Glutamatergic neuron (in vitro differentiated cells): ENCODE measurements at places on chromosomes 7 and 10. TPM values are rescaled to one million over a fixed set of nuclear protein-coding genes. Genes with fewer than 3 reads are reported as not detected.
A peak's percentile ranks its signal among the peaks of the same experiment; 100 is the strongest.

DNA sequence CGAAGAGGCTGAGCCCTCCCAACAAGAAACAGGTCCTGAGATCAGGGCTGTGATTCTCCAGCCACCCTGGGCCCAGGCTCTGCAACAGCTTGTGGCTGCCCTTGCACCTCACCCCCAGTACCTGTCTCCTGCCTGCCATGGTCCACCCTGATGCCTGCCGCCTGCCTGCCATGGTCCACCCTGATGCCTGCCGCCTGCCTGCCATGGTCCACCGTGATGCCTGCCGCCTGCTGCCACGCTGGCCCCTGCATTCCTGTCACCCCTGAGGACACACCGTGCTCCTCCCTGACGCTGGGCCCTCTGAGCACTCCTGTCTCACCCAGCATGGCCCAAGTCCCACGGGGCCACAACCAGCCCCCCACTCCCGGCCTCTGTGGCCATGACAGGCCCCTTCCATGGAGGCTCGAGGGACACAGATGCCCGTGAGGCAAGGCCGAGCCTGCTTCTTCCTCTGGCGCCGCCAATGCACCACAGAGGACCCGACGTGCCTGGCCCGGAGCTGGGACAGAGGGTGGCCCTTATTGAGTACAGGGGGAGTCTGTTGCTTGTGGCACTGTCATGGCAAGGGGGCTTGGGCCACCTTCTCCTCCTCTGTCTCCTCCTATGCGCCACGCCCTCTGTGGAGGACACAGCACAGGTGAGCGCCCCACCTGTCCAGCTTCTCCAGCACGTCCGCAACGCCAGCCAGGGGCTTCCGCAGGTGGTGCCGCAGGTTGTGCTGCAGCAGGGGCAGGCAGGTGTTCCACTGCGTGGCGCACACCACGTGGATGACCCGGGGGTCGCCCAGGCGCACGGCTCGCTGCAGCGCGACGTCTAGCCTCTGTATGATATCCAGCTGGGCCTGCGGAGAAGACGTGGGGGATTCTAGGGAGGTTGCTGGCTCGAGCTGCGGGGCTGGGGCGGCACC, 18.1 kb downstream of the CFAP46 start:
- no peaks in the 10 kb centered on the region for H3K4me1 ChIP-seq
- no peak overlapping the region for H3K27ac ChIP-seq
- DNase-seq: peak; percentile 11
- peaks cover under 1% of the 10 kb centered on the region for H3K36me3 ChIP-seq

DNA sequence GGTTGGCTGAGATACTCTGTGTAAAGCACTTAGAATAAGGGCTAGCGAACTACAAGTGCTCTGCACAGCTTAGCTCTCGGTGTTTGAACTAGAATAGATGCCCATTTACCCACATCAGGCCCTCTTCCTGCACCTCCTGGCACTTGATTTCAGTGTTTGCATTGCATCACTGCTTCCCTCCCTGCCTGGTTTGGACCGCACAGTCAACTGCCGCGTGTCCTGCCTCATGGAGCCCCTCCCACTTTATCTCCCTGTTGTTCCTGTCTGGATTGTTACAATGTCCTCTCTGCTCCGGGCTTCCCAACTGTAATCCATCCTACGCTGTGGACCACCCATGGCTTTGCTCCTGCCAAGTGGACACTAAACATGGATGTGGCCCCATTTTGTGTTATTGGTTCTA, 2.3 kb downstream of the FAM107B start:
- H3K4me1 ChIP-seq: no peaks in the 10 kb centered on the region
- DNase-seq: no peak
- H3K4me3 ChIP-seq: no peak overlapping the region
- H3K27ac ChIP-seq: no peak overlapping the region
- H3K36me3 ChIP-seq: peaks cover 10% of the 10 kb centered on the region
- H3K27me3 ChIP-seq: no peaks in the 10 kb centered on the region

- no peak for DNase-seq
- no peak overlapping the region for H3K4me3 ChIP-seq
- peaks cover 20% of the 10 kb centered on the region for H3K36me3 ChIP-seq
- H3K27me3 ChIP-seq: peaks cover 7% of the 10 kb centered on the region
Observed at GRCh38 chr7:1959305-1959704, 273.4 kb downstream of the MAD1L1 start.

DNA sequence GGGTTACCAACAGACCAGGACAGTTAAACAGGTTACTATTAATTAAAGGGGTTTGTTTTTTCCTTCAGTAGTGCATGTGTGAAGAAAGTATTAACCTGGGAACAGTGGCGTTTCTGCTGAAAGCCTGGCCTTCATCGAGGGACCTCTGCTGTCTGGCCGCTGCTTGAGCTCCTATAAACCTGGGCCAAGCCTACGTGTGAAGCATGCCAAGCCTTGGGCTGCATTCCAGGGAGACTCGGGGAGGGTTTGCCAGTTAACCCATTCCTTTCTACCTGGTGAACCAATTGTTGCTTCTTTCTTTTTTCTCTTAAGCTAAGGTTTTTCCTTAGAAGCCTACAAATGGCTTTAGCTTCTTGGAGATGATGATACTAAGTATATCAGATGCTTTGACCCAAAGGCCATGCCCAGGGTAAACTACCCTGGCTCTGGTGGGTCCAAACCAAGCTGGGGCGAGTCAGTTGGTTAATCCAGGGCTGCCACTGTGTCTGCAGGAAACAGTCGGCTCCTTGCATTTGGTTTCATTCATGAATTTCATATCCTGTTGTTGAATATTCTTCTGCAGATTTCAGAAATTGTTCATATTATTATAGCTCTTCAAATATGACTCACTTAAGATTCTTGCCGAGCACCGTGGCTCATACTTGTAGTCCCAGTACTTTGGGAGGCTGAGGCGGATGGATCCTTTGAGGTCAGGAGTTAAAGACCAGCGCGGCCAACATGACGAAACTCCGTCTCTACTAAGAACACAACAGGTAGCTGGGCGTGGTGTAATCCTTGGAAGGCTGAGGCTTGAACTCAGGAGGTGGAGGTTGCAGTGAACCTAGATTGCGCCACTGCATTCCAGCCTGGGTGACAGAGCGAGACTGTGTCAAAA, 23.8 kb downstream of the PFKP start:
- H3K4me1 ChIP-seq: no peaks in the 10 kb centered on the region
- H3K27ac ChIP-seq: no peak overlapping the region
- no peaks in the 10 kb centered on the region for H3K36me3 ChIP-seq
- H3K4me3 ChIP-seq: no peak overlapping the region
- no peaks in the 10 kb centered on the region for H3K27me3 ChIP-seq

PNLIPRP2 gene
- total RNA-seq: not detected

DNA sequence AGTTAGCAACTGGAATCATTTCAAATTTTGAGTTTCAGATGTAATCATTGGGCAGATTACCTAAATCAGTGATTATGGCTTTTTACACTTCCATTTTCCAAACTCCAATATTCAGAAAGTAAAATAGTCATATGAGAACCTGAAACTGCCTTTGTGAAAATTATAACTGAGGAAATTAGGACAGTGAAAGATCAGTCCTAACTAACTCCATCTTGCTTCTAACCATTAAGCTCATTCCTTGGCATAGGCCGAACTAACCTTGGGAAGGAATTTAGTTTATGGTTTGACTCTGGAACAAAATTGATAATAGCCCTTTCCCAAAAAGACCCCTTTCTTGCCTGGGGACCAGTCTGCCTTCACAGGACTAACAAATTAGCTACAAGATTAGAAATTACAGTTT, 2.2 kb downstream of the CRPPA start:
- no peaks in the 10 kb centered on the region for H3K36me3 ChIP-seq
- peaks cover 22% of the 10 kb centered on the region for H3K4me1 ChIP-seq
- H3K27ac ChIP-seq: no peak overlapping the region
- H3K4me3 ChIP-seq: peak overlapping the region; percentile 59
- no peak for DNase-seq
- peaks cover 5% of the 10 kb centered on the region for H3K27me3 ChIP-seq

- no peak for DNase-seq
- H3K4me3 ChIP-seq: no peak overlapping the region
- no peak overlapping the region for H3K27ac ChIP-seq
- H3K36me3 ChIP-seq: no peaks in the 10 kb centered on the region
- no peaks in the 10 kb centered on the region for H3K4me1 ChIP-seq
Observed at GRCh38 chr7:79968077-79968648, 166.5 kb upstream of the GNAI1 start.

DNA sequence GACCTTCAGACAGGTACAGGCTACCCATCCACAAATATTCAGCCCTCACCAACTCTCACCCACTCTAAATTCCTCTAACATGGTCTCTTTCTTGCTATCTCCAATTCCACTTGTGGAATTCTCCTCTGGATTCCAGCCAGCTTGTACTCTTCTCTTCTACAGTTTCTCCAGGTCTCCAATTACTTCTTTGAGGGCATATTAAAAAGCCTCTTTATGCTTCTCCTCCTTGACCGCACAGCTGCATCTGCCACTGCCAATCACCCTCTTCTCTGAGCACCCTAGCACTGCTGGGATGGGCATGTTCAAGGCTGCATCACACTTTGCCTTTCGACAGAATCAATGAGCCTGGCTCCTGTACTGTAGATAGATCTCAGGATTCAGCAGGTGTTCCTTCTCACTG, 101.5 kb upstream of the ANKRD1 start:
- H3K36me3 ChIP-seq: no peaks in the 10 kb centered on the region
- H3K4me3 ChIP-seq: no peak overlapping the region
- no peak overlapping the region for H3K27ac ChIP-seq

GRCh38 chr7:69674701-69675182, 76.5 kb downstream of the AUTS2 start:
- peak overlapping the region; percentile 72 for H3K4me3 ChIP-seq
- H3K27ac ChIP-seq: no peak overlapping the region
- H3K4me1 ChIP-seq: peaks cover 49% of the 10 kb centered on the region
- DNase-seq: no peak

GRCh38 chr7:125670926-125671572, 741.4 kb upstream of the POT1 start:
- DNase-seq: no peak
- no peak overlapping the region for H3K27ac ChIP-seq
- no peaks in the 10 kb centered on the region for H3K36me3 ChIP-seq

MLXIPL gene
- 0.86 TPM for total RNA-seq

DNA sequence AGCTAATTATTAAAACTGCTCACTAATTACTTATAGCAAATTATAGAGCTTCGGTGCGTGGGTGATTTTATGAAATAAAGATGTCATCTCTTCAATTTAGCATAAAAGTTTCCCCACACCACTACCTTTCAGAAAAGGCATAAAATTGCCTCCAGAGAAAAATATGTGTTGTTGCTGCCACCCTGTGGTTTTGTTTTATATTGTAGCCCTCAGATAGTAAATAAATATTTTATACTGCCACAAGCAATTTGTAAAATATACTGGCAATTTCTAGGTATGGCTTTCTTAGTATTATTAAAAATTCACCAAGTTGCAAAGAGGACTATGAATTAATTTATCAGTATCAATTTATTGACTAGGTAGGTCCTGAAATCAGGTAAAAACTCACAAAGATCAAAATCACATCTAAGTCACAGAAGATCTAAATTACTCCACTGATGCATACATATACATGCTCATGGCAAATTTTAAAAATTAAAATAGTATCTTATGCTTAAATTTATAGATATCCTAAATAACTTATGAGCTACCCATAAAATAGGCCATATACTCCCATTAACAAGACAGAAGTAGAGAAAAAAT, 26.5 kb downstream of the ASNS start:
- DNase-seq: no peak
- no peak overlapping the region for H3K4me3 ChIP-seq
- peaks cover 6% of the 10 kb centered on the region for H3K4me1 ChIP-seq
- no peak overlapping the region for H3K27ac ChIP-seq
- H3K36me3 ChIP-seq: no peaks in the 10 kb centered on the region

- DNase-seq: no peak
- no peak overlapping the region for H3K4me3 ChIP-seq
- H3K4me1 ChIP-seq: no peaks in the 10 kb centered on the region
- no peaks in the 10 kb centered on the region for H3K36me3 ChIP-seq
- H3K27ac ChIP-seq: no peak overlapping the region
- H3K27me3 ChIP-seq: peaks cover 3% of the 10 kb centered on the region
Observed at GRCh38 chr7:44733708-44734481, 14.8 kb upstream of the ZMIZ2 start.

- H3K36me3 ChIP-seq: no peaks in the 10 kb centered on the region
- no peaks in the 10 kb centered on the region for H3K4me1 ChIP-seq
- H3K27me3 ChIP-seq: peaks cover 2% of the 10 kb centered on the region
- no peak overlapping the region for H3K27ac ChIP-seq
- DNase-seq: no peak
Observed at GRCh38 chr7:40492946-40493345, 358.1 kb downstream of the SUGCT start.

DNA sequence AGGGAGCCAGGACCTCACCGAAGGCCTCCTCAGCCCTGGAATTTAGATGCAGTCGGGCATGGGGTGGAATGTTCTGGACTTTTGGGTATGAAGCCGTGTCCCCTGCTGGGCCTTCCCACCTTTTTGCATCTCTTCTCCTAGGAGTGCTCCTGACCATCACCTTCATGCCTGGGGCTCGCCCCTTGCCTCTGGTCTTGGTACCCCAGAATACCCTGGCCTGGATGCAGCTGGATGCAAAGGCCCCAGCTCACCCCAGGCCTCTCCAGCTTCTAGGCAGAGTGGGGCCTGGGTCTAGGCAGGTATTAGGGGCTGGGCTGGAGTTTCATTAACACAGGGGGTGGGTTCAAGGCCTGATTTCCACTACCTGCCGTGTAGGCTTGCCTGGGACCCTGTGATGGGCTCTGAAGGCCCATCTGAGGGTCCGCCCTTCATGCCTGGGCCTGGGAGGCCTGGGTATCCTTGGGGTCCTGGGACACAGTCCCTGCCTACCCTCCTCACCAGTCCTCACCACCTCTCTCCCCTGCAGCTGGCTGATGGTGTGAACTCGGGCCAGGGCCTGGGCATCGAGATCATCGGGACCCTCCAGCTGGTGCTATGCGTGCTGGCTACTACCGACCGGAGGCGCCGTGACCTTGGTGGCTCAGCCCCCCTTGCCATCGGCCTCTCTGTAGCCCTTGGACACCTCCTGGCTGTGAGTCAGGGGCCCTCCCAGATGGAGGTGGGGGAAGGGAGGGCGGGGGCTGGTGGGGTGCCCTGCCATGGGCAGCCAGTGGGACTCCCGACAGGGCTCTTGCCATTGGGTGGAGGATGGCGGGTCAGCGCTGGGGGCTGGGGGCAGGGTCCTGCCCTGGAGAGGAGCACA, 10.1 kb downstream of the AQP1 start:
- H3K36me3 ChIP-seq: no peaks in the 10 kb centered on the region
- H3K4me3 ChIP-seq: no peak overlapping the region
- H3K27me3 ChIP-seq: peaks cover 6% of the 10 kb centered on the region
- H3K4me1 ChIP-seq: peaks cover 5% of the 10 kb centered on the region

GRCh38 chr10:43649185-43649523, 473 bp upstream of the ZNF32 start:
- peaks cover 9% of the 10 kb centered on the region for H3K4me1 ChIP-seq
- H3K36me3 ChIP-seq: peaks cover 39% of the 10 kb centered on the region
- peak overlapping the region; percentile 98 for H3K4me3 ChIP-seq
- H3K27ac ChIP-seq: peak overlapping the region; percentile 97
- peaks cover 13% of the 10 kb centered on the region for H3K27me3 ChIP-seq
- DNase-seq: no peak

IMPDH1 gene
- total RNA-seq: 81.7 TPM

SPDYE11 gene
- 0.25 TPM for total RNA-seq

GRCh38 chr10:106929291-106929895, 235.1 kb downstream of the SORCS1 start:
- H3K36me3 ChIP-seq: no peaks in the 10 kb centered on the region
- H3K4me1 ChIP-seq: peaks cover 2% of the 10 kb centered on the region
- H3K4me3 ChIP-seq: no peak overlapping the region
- no peak for DNase-seq
- no peaks in the 10 kb centered on the region for H3K27me3 ChIP-seq
